ENCODE measurements at places on chromosomes 2 and 18. TPM values are rescaled to one million over a fixed set of nuclear protein-coding genes. Genes with fewer than 3 reads are reported as not detected.

DNA sequence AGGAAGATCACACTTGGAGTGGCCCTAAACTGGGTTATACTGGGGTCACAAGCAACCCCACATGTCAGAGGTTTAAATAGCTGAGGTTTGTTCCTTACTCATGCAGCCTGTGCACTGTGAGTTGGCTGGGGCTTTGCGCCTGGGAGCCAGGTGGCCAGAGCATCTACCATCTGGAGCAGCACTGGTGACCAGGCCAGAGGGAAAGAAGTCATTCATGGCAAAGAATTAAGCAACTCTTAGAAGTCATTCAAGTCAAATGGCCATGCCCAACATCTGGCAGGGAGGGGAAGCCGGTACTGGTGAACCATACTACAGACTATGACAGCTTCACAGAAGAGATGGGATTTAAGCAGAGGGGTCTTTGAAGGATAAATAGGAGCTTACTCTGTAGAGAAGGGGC is 90.7 kb downstream of the POLR1A start:
- DNase-seq = no peak

DNA sequence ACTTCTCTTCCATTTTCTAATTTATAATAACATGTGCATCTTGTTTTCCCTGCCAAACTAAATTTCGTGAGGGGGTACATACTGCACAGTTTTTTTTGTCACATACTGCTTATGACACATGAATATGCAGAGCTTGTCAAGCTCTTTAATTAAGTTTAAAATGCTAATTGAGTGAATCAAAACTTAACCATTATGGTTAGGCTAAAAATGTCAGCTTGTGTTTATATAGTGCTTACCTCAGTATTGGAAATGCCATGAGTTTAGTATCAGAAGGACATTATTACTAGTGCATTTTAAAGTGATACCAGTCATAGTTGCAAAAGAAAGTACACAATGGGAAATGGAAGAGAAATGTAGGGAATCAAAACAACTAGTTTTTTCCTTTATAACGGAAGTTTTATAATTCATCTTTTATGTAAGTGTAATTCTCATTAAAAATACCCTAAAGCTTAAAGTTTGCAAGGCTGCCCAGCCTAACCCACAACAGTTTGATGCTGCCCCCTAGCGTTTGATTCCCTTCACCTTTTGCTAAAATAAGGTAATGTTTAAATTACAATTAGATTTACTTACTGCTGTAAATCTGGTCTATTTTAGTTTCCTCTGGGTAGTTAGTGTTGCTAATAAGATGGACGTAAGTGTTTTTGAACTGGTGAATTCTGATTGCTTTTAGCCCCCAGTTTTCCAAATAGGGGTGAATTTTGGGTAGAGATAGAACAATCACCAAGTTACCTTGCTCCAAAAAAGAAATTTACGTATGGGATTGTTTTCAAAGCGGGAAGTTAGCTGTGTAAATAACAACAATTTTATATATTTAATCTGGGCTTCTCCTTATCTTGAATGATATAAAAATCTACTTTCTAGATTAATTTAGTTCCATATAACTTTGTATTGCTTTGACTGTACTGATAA is 3.2 kb downstream of the SLC39A10 start:
- DNase-seq = peak; percentile 69

DNA sequence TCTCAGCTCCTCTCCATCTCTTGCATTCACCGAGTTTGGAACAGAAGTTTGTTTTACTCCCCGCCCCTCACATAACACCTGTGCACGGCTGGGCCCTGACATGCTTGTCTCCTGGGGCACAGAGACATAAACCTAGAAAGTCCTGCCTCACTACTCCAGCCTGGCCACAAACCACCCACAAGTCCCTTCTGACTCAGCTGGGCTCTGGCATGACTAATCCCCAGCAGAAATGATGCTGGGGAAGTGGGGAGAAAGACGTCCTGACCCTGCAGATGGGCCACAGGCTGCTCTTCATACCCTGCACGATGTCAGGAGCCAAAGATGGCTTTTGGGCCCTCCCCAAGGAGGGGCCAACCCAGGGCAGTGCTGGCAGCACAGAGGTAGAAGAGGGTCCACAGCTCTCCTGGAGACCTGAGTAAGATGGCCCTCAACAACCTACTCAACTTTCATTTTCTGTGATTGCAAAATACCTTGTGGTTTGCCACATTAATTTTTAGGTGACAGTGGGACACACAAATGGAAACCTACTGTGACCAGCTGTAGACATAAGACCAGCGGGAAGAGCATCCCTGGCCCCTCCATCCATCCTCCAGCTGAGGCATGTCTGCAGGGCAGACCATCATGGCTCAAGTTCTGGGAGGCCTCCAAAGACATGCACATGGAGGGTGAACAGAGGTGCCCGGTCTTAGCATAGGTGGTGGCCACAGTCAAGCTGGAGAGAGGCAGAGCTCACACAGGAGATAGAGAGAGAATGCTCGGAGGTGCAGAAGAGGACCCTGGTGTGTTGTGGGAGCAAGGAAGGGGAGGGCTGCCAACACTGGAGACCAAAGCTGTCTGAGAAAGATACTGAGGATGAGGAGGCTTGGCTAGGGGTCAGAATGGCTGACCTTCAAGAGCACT is 40.0 kb downstream of the DNMT3A start:
- no peak for DNase-seq

DNA sequence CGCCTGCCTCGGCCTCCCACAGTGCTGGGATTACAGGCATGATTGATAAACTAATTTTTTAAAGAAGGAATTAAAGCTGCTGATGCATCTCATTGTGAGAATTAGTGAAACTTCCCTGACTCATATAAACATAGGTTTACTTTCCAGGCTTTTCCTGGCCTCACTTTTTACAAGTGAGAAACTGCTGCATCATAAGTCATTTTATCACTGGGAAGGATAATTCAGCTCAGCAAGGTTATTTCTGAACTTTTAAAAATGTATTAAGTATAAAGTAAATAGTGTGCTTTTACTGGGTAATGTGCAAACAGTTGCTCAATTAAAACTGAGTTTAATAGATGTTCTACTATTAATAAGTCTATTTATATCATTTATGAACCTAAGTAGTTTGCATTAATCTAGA is 1130.3 kb upstream of the CDH2 start:
- no peak for DNase-seq

DNA sequence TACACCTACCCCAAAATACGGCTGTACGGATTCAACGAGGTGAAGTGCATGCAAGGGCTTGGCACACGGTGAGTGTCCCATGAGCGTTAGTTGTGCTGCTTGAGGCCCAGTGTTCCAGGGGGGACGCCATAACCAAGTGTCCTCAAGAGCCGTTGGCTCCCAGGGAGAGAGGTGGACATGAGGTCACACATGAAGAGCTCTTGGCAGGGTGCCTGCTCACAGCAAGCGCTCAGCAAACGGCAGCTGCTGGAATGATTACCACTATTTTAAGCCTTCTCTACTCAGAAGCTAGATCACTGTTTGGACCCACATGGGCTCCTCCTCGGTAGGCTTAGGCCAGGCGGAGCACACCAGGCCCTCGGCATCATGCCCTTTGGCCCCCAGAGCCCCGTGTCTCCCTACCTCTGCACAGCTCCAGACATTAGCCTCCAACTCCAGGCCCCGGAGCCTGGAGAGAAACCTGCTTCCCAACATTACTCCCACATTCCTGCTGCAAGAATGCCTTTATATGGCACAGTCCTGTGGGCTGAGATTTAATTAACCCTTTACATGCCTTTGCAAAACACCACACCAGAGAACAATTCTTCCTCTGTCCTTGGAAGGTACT is 68.4 kb upstream of the PPP1CB start:
- no peak for DNase-seq

Gene CYP1B1
- polyA plus RNA-seq = 144 TPM

Gene COL5A2
- 145 TPM for polyA plus RNA-seq

Gene MRO
- 3.0 TPM for polyA plus RNA-seq
